ENCODE measurements at places on chromosomes 2 and 18.

DNA sequence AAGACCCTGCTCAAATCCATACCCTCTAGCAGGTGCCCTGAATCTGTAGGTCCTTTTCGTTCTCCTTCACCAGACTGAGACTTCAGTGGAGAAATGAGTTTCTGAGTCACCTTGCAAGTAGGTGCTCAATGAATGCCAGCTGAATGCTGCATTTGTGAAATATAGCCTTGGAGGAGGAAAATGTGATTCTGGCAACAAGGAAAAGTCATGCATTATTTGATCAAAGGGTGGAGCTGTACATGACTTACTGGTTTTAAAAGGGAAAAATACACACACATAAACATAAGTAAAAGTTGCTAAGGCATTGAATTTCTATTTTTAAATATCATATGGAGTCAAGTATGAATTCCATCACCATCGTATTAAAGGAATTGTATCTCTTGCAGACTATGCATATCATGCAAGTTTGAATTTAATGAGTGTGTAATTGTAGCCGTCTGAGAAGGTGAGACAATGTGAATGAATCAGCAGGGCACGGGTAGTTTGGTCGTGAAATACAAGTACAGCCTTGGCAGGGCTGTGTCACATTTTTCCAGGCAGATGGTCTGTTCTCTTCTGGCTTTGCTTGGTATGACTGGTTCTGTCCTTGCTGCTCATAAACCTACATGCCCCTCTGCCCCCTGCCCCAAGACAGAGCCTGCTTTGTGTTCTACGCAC lies 160.8 kb downstream of the COL6A3 start:
- DNase-seq: no peak

DNA sequence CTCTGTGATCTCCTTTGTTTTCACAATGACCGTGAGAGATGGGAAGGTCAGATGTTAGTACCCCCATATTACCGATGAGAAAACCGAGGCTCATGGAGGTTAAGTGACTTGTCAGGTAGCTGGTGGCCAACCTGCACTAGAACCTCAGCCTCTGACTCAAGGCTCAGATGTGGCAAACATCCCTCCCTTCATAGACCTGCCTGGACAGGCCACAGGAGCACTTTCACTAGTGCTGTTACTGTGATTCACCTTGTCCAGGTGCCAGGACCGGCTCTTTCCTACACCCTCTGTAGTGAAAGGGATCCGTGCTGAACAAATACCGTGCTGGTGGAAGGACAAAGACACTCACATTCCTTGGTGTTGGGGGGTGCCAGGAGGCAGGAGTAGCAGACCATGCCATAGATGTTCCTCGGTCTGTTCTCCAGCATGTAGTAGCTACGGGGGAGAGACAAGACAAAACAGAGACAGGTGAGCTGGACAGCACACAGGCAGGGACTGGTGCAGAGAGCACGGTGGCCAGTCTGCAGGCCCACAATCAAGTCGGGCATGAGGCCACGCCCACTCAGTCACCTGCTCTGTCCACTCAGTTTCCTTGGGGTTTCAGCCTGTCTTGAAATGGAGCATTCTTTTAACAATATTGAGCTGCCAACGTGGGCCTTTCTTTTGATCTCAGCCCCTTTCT lies 65.9 kb downstream of the EDAR start:
- no peak for DNase-seq

- DNase-seq: peak; percentile 1
Measured at GRCh38 chr18:57447154-57447621, 12.0 kb downstream of the ONECUT2 start.

- DNase-seq: no peak
Measured at GRCh38 chr2:140550821-140551220, 1580.0 kb downstream of the LRP1B start.

GRCh38 chr2:186575302-186575701 lies 14.6 kb upstream of the ITGAV start:
- DNase-seq: no peak

DNA sequence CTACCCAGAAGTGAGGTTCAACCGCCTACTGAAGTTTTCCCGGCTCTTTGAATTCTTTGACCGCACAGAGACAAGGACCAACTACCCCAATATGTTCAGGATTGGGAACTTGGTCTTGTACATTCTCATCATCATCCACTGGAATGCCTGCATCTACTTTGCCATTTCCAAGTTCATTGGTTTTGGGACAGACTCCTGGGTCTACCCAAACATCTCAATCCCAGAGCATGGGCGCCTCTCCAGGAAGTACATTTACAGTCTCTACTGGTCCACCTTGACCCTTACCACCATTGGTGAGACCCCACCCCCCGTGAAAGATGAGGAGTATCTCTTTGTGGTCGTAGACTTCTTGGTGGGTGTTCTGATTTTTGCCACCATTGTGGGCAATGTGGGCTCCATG lies 48.7 kb upstream of the INPP4A start:
- DNase-seq: no peak

DNA sequence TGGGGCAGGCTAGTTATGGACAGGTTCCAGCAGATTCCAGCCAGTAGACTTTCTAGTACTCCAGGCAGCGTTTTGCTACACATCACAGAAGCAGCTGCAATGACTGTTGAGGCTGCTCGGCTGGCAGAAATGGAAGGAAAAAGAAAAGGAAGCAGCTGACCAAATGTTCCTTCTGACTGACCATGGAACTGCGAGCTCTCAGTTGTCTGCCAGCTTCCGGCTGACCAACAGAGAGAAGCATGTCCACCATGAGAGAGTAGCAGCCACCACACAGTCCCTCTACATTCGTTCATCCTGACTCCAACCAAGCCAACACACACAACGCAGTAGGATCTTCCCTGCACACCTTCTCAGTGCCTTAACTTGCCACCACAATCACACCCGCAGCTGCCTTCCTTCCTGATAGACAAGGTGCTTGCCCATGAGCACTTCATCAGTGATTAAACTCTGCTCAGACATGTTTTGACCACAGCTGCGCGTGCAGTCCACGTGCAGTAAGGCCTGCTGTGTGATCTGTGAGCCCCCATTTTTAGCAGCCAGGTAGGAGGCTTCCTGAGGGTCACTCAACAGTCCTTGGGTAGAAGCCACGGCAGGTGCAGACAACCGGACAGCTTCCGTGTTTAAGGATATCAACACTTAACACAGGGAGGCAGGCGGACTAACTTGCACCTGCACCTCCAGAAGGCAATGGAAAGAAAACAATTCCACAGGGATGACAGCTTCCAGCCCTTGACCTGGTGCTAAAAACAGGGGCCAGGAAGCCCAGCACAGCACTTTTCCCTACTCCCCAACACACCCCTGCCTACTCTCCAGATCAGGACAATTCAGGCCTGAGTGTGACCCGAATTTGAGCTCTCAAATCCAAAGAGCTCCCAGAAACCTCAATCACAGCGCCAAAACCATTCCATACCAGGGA lies 996 bp downstream of the TGFBRAP1 start:
- DNase-seq: peak; percentile 54

GRCh38 chr2:83860320-83860719 lies 598.8 kb downstream of the SUCLG1 start:
- DNase-seq: no peak

DNA sequence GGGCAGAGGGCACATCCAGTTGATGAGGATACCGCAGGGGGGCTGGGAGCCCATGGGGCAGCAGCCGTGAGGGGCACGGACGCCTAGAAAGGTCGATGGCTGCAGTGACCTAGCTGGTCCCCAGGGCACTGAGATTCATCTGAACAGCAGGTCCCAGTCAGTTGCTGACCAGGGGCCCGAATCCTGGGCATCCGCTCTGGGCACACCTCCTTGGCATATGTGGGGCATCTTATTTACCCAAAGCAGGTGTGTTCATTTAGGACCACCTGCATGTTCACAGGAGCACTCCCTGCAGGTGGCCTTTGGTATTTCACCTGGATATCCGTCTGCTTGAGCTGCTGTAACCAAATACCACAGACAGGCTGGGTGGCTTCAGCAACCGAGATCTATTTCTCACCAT lies 72.0 kb upstream of the ODC1 start:
- DNase-seq: peak; percentile 13

DNA sequence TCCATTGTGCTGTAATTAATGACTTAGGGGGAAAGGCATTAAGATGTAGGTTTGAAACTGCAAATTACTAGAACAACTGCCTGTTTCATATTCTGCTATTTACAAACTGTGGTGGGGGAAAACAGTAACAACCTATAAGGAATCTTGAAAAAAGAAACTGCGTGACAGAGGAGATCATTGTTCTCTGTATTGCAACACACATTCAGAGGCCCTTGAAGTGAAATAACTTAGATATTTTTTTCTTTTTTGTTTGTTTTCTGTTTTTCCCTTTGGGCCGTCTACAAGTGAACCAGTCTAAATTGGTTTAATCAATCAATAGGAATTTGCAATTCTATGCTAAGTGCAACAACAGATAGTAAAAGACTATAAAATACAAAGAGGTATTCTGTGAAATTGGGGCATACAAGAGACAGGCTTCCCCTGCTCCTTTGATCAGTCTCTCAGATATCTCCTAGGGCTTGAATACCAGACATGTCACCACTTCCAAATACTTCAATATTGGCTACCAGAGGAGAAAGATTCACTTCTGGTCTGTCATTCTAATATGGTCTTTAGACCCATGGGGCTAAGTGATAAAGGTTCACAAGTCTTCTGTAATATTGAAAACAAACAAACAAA lies 2055.1 kb upstream of the CELF4 start:
- DNase-seq: no peak

DNA sequence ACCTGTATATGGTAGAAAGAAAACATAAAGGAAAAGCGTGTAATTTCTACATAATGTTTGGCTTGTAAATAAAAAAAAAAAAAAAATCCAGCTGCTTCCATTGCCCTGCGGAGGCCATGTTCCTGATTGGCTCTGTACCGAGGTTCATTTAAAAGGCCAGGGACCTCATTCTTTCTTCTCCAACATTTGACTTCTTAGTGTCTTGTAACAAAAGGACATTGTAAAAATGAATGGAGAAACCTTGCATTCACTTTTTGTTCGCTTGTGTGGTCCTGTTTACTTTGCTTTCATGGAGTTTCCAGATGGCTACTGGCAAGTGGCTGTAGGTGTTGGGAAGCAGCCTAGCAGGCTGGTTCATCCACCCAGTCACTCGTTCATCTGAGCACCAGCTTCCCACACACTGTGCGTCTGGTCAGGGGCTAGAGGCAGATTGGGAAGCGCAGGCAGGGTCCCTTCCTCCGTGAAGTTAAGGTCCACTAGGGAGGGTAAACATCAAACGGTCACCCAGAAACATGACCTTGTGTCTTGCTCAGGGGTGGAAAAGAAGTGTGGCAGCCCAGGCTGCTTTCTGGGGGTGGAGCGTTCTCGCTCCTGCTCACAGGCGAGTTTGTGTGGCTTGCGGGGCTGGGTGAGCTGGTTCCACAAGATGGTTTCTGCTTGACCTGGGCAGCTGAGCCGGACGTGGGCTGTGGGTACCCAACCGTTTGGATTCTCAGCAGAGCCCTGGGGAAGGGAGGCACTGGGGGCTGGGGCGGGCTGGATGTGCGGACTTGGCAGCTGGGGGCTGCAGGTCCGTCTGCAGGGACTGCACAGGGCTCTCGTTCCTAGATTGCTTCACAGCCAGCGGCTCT lies 260.7 kb downstream of the AGAP1 start:
- no peak for DNase-seq

DNA sequence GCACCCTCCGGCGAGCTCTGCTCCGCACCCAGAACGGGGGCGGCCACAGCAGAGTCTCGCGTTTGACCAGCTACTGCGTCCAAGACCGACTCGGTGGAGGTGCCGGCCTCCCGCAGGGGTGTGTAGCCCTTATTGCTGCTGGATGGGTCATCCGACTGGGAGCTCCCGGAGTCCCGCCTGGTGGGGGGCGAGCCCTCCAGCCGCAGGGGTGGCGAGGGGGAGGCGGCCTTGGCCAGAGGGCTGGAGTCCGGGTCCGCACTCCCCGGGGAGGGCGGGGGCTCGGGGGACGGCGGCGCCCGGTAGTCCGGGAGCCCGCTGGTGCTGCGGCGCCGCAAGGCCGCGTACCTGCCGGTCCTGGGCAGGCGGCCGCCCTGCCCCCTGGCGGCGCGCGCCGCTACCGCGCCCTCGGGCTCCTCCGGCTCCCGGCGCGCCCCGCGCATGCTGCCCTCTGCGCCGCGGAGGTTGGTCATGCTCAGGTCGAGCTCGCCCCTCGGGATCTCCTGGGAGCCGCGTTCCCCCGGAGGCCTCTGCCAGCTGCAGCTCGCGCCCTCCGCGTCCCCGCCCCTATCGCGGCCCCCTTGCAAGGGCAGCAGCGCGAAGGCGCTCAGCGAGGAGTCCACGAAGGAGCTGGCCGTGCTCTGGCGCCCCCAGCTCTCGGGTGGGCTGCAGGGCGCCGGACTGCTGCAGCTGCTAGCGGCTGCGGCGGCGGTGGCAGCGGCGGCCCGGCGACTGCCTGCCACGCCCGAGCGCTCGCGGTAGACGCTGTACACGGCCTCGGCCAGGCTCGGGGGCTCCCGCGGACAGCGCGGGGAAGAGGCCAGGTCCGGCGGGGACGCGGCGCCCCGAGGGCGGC lies 4.8 kb downstream of the TMEM200C start:
- DNase-seq: no peak

GRCh38 chr18:49856496-49856895 lies 43.2 kb upstream of the ACAA2 start:
- no peak for DNase-seq

- DNase-seq: peak; percentile 26
Measured at GRCh38 chr2:39593439-39594393, 72.0 kb upstream of the TMEM178A start.

DNA sequence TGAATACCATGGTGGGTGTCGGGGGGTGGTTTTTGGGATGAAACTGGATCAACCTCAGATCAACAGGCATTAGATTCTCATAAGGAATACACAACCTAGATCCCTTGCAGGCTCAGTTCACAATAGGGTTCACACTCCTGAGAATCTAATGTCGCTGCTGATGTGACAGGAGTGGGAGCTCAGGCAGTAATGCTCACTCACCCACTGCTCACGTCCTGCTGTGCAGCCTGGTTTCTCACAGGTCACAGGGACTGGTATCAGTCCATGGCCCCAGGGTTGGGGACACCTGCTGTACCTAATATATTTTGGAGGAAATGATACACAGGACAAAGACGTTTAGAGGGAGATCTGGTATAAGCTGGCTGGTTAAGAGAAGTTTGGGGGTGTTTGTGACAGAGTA lies 338.8 kb downstream of the PLCL1 start:
- no peak for DNase-seq

GRCh38 chr2:152920846-152921245 lies 202.4 kb downstream of the ARL6IP6 start:
- no peak for DNase-seq

DNA sequence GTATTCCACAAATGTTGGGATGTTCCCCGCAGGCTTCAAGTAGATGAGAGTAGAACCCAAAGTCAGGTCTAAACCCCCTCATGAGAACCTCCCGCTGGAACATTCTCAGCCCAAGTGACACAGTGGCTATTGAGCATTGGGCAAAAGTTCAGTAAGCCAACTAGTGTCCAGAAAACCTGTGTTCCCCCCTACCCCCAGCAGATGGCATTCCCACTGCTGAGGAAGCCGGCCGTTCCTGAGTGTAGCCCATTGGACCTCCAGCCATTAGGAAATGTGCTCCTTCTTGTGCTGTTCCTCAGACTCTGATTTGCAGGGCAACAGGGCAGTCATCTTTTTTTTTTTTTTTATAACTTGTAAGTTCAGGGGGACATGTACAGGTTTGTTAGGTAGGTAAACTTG lies 152.1 kb downstream of the NCK2 start:
- DNase-seq: no peak

- DNase-seq: no peak
Measured at GRCh38 chr2:150478200-150478974, 9.1 kb downstream of the RND3 start.
